ENCODE measurements at places on chromosomes 1 and 21.

DNA sequence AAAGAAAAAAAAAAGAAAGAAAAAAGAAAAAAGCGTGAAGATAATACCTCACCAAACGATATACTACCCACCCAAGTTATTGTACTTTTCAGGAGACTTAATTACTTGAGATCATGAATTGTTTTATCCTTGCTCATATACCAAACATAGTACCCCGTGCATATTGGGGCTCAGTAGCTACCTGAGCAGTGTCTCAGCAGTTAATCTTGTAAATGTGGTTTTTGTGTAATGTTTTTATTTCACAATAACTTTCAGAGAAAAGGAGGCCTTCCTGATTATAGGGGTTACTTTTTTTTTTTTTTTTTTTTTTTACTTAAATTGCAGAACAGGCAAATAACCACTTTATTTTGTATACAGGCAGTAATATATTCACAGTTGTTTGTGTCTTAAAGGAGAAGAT, 80.3 kb downstream of the OSBPL9 start:
- no peak for DNase-seq

DNA sequence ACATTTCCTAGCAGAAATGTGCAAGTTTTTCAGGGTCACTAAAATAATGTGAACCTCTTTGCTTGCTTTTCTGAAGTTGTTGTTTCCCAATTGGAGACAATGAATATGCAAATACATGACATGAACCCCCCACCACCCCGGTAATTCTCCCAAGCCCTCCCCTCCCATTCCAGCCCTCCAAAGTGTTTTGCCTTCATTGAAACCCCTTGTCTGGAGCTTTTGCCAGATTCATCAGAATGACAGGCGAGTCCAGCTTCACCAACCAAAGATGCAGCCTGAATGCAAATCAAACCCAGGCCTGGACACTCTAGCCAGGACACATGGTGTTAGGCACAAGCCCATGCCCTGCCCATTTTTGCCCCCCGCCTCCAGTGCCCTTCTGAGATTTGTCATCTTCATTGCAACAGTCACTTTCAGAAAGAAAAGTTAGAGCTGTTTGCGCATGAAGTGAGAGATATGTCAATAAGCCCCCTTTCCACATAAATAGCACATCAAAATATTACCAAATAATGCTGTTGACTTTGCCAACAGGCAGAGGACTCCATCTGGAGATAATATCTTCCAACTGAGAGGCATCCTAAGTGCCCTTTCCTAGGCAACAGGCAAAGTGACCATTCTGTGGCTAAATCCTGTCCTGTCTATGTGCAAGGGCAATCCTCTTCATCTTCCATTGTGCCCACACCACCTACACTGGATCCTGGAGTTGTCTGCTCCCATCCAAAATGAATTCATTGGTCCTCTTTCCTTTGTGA, 145.6 kb upstream of the NFIA start:
- DNase-seq = no peak

- DNase-seq = no peak
Measured at GRCh38 chr21:46564391-46564790, 40.5 kb downstream of the S100B start.

DNA sequence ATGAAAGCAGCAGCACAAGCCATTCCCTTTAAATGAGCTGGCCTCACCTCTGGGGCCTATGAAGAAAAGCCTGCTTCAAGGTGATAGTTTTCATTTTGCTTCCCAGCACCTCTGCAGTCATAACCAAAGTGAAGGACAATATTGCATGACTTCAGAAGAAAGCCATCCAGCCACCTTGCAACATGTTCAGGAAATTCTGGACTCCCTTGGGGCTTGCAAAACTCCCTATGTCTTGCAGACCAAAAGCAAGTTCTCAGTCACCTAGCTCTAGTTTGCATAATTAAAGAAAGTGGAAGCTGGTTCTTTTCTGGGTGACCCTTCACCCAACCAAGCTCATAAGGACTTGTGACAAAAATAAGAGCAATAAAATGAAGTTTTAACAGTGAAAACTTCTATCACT, 87.6 kb downstream of the GFI1 start:
- no peak for DNase-seq

DNA sequence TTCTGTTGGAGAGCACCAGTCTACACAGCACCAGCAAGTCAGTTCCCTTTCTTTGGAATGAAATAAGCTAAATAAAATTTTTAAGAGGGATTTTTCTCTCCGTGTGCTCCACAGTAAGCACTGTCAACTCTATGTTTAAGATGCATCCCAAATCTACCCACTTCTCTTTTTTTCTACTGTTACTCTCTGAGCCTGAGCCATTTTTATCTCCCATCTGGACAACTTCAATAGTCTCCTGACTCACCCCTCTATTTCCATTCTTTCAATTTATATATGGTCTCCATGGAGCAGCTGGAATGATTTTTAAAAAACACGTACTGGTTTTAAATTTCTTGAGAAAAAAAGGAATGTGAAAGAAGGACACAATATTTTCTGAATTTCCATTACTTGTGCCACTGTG, 24.7 kb upstream of the CCT8 start:
- no peak for DNase-seq

GRCh38 chr1:65703853-65704252, 88.8 kb upstream of the PDE4B start:
- DNase-seq = no peak

GRCh38 chr1:216923601-216924000, 200.4 kb upstream of the ESRRG start:
- DNase-seq = no peak

GRCh38 chr1:161981735-161982506, 41.7 kb downstream of the OLFML2B start:
- DNase-seq = no peak

GRCh38 chr21:42467140-42467983, 28.7 kb downstream of the RSPH1 start:
- DNase-seq = peak; percentile 86

GRCh38 chr1:10724511-10724910, 71.9 kb downstream of the CASZ1 start:
- DNase-seq = no peak

DNA sequence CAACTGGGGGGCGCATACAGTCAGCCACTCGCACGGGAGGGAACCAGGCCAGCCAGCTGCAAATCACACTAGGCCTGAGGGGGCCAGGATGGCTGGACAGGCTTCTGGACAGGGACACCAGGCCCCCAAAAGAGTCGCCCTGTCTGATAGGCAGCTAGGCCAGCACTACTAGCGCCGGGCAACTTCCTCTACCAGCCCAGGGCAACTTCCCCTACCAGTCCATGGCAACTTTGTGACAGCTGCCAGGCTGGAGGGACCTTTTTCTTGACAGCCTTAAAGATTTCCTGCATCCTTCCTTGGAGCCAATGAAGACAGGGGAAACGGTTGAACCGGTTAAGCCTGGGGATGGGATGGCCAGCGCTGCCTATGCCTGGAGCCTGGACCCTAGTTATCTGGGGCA, 5.1 kb downstream of the IFFO2 start:
- no peak for DNase-seq

- peak; percentile 51 for DNase-seq
Measured at GRCh38 chr1:214213136-214213535, 67.8 kb upstream of the SMYD2 start.

GRCh38 chr1:209767096-209767495, 11.2 kb downstream of the TRAF3IP3 start:
- DNase-seq = no peak
